NCI-H1694 treated with DMSO at 0.1 percent for 48 hours (cell line): ENCODE measurements at places on chromosomes 6 and 20.

DNA sequence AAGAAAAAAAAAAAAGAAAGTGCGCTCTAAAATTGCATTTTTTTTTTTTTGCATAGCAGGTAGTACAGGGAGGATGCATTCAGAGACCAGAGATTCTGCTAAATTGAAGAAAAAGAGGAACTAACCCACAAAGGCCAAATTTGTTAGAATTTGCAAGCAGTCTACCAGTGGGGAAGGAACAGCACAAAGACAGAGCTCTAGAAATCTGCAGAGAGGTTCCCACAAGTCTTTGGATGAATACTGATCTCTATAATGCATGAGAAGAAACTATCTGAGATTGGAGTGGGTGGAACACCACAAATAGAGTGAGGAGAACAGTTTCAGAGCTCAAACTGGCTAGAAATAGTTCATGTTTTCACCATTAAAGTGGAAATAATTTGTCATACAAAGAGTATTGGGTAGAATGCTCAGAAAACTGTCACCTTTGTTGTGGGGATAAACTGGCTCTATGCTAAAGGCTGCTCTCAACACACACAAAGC is 79.6 kb upstream of the AHI1 start:
- DNase-seq, result no peak

DNA sequence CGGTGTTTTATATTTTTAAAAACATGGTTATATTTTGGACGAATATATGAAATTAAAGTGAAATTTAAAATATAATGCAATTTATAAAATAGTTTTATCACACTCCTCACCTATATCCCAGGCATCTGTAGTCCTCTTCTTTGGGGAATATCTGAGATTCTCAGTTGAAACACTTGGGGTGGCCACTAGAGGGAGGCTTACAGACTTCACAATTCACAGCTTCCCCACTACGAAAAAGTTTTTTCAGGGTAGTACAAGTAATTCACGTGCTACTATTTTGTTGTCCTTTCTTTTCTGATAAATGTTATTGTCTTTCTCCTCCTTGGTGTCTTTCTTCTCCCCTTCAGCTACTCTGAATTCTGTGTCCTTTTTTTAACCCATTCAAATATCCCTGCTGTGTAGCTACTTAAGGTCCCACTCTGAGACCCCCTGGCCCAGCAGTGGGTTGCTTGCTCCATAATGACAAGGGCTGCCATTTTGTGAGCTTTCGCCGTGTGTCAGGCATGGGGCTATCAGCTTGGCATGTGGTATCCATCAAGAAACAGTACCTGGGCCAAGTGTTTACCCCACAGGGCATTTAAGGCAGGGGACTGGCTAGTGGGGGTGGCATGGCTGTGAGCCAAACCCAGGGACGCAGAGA is 43.6 kb upstream of the PHACTR3 start:
- no peak for DNase-seq

- peak; percentile 86 for DNase-seq
Measured at GRCh38 chr6:111625461-111626391, 20.0 kb upstream of the TRAF3IP2 start.

DNA sequence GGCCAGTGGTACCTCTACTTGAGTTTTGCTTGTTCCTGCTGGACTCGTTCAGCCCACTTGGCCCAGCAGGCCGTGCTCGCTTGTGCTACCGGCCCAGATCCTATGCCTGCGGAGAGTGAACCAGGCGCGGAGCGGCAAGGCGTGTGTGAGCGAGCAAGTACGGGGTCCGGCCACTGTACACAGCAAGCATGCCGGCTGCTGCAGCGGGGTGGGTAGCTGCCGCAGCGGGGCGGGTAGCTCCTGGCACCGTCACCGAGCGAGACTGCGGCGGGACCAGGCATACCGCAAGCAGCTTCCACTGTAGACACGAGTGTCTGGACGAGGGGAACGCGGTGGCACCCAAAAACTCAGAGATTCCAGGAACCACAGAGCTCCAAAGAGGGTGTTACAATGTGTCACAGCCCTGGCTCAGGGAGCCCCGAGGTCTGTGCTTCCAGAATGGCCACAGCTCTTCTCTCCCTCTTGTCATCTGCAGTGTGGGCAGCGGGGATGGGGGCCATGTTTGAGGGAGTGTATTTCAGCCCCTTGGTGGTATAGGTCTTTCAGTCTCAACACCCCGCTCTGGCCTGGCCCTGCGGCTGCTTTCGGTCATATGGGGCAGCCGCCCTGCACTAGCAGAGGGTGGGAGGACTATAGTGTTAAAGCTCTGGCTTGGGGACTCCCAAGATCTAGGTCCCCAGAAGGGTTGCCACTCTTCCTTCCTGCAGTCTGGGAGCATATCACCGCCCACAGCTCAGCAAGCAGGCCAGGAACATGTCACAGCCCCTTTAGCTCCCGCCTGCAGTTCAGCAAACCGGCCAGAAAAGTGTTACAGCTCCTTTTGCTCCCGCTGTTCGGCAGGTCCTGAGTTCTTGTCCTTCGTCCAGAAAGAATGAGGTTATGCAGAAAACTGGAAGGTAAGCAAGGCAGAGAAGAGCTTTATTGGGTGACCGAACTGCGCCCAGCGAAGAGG is 6.1 kb upstream of the RWDD1 start:
- no peak for DNase-seq

DNA sequence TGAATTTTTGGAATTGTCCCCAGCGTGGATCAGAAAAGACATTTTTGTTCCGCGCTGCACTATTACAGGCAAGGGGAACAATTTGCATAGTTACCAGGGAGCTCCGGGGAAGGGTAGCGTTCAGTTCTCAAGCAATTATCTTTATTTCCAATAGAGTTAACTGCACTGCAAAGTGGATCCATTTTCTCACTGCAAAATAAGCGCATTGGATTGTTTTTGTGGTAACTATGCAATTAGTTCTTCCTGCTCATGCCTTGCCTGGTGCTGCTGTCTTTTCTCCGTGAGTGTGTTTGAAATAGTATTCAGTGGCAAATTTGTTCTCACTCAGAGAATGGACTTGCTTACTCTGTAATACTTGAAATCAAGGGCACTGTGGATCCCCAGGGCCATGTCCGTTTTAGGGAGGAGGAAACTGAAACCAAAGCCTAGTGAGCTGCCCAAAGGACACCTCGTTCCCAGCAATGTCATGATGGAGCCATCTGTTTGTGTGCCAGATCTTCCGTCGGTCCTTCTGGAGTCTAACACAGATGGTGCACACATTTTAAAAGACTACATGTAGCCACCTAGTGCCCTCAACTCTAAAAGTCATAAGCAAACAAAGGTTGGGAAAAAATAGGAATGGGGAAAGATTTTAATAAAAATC is 7.4 kb upstream of the PCK1 start:
- DNase-seq, result no peak
